ENCODE measurements at places on chromosomes 11 and 22. TPM values are rescaled to one million over a fixed set of nuclear protein-coding genes. Genes with fewer than 3 reads are reported as not detected.

Gene TMEM132A
- 8.7 TPM for total RNA-seq

Gene STK33
- 11.4 TPM for total RNA-seq

Gene CHST1
- not detected for total RNA-seq

Gene BTG4
- total RNA-seq = not detected

Gene SLC1A2
- total RNA-seq = not detected

Gene OR51B5
- total RNA-seq = not detected

Gene INS
- total RNA-seq = not detected

Gene TNNI2
- 1.0 TPM for total RNA-seq

DNA sequence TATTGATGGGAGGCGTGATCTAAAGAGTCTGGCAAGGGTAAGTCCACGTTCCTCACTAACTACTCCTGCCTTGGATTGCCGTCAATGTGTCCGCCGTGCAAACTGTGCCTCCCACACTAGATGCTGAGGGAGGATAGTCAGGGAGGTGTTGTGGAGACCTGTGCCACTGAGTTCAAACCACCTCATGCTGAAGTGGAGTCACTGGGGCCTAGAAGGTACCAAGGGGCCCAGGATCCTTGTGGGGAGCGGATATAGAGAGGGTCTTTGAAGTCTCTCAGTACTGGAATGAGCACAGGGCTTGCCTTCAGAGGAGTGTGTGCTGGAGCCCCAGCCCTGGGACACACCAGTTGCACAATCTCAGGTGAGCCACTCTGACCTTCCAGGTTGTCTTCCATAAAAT lies 27.1 kb upstream of the TMPRSS4 start:
- H3K36me3 ChIP-seq = no peaks in the 10 kb centered on the region
- H3K4me3 ChIP-seq = no peak overlapping the region
- no peaks in the 10 kb centered on the region for H3K27me3 ChIP-seq

DNA sequence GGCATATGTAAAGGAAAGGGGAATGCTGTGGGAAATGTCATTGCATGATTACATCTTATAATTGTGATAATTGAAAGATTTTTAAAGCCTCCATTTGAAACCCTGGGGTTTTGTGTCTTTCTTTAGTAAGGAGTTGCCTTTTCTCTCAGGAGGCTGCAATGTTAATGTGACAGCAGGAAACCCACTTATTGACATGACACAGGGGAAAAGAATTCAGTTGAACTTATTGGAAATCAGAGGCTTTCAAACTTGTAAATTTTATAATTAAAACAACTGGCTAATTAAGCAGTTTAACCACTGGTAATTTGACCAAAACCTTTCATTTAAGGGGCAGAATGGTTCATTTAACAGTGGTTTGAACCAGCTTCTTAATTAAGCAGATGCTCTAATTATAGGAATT lies 31.2 kb downstream of the MRPL48 start:
- DNase-seq = no peak
- no peak overlapping the region for H3K4me3 ChIP-seq
- H3K36me3 ChIP-seq = peaks cover 22% of the 10 kb centered on the region
- H3K27me3 ChIP-seq = no peaks in the 10 kb centered on the region
- H3K27ac ChIP-seq = no peak overlapping the region

- peak overlapping the region; percentile 97 for H3K27ac ChIP-seq
- H3K27me3 ChIP-seq = no peaks in the 10 kb centered on the region
- peak; percentile 72 for DNase-seq
These were observed 2.0 kb downstream of the MYH9 start for GRCh38 chr22:36385491-36386350.

DNA sequence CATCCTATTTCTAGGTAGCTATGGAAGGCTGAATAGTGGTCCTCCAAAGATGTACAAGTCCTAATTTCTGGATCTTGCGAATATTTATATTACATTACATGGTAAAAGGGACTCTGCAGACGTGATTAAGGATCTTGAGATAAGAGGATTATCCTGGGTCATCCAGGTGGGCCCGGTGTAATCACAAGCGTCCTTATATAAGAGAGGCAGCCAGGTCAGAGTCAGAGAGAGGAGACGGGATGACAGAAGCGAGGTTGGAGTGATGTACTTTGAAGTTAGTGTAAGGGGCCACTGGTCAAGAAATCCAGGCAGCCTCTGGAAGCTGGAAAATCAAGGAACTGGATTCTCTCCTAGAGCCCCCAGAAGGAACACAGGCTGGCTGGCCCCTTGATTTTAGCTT lies 70.1 kb upstream of the MYOD1 start:
- H3K27ac ChIP-seq = no peak overlapping the region
- H3K4me1 ChIP-seq = no peaks in the 10 kb centered on the region
- H3K36me3 ChIP-seq = no peaks in the 10 kb centered on the region
- DNase-seq = no peak

DNA sequence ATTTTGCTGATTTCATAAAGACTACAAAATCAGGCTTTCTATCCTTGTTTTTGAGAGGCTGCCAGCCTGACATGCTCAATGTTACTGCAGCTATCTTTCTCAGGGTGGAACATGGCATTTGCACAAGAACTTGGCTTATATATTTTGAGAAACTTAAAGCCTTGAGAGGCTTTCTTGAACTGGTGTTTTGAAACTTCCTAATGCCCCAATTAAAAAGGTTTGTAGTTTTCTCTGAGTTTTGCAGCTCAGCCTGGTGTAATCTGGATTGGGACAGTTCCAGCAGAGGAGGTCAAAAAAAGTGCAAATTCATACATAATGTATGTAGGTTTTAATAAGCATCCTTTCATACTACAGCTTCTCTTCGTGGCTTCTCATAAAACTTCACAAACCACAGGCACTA lies 223.4 kb downstream of the FAM76B start:
- H3K27ac ChIP-seq = no peak overlapping the region
- H3K27me3 ChIP-seq = peaks cover 1% of the 10 kb centered on the region
- no peak for DNase-seq
- H3K4me1 ChIP-seq = no peaks in the 10 kb centered on the region
- no peak overlapping the region for H3K4me3 ChIP-seq
- H3K36me3 ChIP-seq = no peaks in the 10 kb centered on the region

GRCh38 chr11:102527041-102527440 lies 3.5 kb downstream of the MMP7 start:
- DNase-seq = no peak
- peaks cover 21% of the 10 kb centered on the region for H3K4me1 ChIP-seq
- no peak overlapping the region for H3K27ac ChIP-seq
- no peak overlapping the region for H3K4me3 ChIP-seq
- no peaks in the 10 kb centered on the region for H3K27me3 ChIP-seq

DNA sequence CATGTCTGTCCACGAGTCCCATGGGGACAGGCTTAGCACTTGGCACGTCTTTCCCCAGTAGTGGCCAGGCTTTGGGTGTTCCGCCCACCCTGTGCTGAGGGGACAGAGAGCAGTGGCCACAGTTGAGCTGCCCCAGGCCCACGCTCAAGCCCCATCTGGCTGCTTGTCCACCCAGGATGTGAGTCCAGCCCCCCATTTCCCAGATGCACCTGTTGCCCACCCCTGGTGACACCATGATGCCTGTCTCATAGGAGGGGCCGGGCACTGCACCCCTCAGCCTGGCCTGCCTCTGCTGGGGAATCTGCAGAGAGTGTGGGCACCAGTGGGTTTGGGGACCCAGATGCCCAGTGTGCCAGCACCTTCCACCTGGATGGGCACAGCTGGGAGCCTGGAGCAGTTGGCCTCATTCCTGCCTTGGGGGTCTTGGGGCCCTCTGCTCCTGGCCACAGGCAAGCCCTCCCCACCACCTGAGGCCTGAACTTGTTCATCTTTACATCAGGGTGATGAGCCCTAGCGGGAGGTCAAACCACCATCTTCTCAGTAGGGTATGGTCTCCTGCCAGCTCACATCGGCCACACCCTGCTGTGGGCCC lies 5.7 kb downstream of the SIGIRR start:
- no peaks in the 10 kb centered on the region for H3K27me3 ChIP-seq
- peaks cover 9% of the 10 kb centered on the region for H3K4me1 ChIP-seq
- no peak overlapping the region for H3K27ac ChIP-seq
- no peak overlapping the region for H3K4me3 ChIP-seq

GRCh38 chr11:58726737-58727414 lies 4.9 kb downstream of the GLYAT start:
- H3K27ac ChIP-seq = peak overlapping the region; percentile 25
- no peaks in the 10 kb centered on the region for H3K27me3 ChIP-seq
- no peaks in the 10 kb centered on the region for H3K36me3 ChIP-seq
- no peak for DNase-seq
- no peak overlapping the region for H3K4me3 ChIP-seq

DNA sequence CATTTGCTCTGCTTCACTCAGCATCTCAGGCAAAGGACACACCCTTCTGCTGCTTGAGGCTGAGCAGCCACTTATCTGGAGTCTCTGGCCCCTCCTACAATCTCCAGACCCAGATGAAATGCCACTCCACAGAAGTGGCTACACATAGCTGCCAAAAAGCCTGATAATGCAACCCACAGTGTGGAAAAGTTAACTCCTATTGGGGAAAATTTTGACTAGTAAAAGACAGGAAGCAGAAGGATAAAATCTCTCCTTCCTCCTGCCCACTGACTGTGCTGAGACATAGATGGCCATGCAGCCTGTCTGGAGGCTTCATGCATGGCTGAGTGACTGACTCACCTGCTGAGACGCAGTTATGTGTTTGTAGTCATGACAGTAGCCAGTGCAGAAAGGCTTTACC lies 92.3 kb upstream of the TEAD1 start:
- H3K36me3 ChIP-seq = no peaks in the 10 kb centered on the region
- H3K27me3 ChIP-seq = no peaks in the 10 kb centered on the region
- no peak overlapping the region for H3K4me3 ChIP-seq
- H3K4me1 ChIP-seq = no peaks in the 10 kb centered on the region

DNA sequence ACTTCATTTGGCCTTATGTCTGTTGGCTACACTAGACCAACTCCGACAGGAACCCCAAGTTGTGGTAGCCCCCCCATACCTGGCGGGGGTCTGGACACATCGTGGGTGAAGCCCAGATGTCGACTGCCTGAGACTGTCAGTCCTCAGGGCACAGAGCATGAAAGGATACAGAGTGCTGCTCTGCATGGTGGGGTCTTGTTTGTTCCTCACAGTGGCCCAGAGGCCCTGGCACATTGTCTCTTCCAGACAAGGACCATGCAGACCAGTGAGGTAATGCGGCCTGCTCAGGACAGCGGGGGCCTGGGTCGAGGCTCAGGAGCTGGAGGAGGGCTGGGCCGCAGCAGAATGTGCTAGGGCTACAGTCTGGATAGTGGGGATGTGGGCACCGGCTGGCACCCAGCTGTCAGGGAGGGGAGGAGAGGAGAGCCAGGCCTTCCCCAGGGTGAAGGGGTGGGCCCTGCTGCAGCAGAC lies 14.6 kb downstream of the CAPN5 start:
- no peak overlapping the region for H3K4me3 ChIP-seq
- no peaks in the 10 kb centered on the region for H3K27me3 ChIP-seq
- H3K27ac ChIP-seq = no peak overlapping the region
- DNase-seq = no peak

GRCh38 chr22:17167486-17167885 lies 8.4 kb upstream of the HDHD5 start:
- DNase-seq = no peak
- no peaks in the 10 kb centered on the region for H3K36me3 ChIP-seq
- H3K4me3 ChIP-seq = no peak overlapping the region
- H3K27me3 ChIP-seq = peaks cover 2% of the 10 kb centered on the region
- H3K4me1 ChIP-seq = peaks cover 8% of the 10 kb centered on the region

DNA sequence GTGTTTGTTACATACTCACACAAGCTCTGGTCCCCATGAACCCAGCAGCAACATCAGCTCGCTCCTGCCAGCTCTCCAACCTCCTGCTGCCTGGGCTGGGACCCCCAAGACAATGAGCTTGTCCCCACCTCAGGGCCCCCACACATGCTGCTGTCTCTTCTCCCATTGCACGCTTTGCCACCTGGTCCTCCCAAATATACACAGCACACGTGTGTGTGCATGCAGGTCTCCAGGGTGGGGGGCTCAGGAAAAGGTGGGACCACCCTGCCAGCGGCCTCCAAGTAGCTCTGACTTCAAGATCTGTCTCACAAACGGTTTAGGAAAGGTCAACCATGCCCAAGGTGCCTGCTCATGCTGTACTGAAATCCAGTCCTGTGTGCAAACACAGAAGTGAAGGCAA lies 68.1 kb upstream of the CCND1 start:
- no peaks in the 10 kb centered on the region for H3K36me3 ChIP-seq
- H3K27me3 ChIP-seq = peaks cover 31% of the 10 kb centered on the region
- no peaks in the 10 kb centered on the region for H3K4me1 ChIP-seq
- H3K27ac ChIP-seq = no peak overlapping the region

GRCh38 chr11:134536677-134537076 lies 124.6 kb upstream of the B3GAT1 start:
- no peak for DNase-seq
- H3K36me3 ChIP-seq = no peaks in the 10 kb centered on the region
- H3K27me3 ChIP-seq = peaks cover 18% of the 10 kb centered on the region
- peaks cover 3% of the 10 kb centered on the region for H3K4me1 ChIP-seq

- H3K36me3 ChIP-seq = peaks cover 40% of the 10 kb centered on the region
- peak within 1 kb of the TSS; percentile 97 for H3K4me3 ChIP-seq
- H3K27me3 ChIP-seq = no peaks in the 10 kb centered on the region
- DNase-seq = peak; percentile 79
- peak within 1 kb of the TSS; percentile 95 for H3K27ac ChIP-seq
These were observed at the start of gene NOL12 for GRCh38 chr22:37686002-37686982. Gene NOL12, plus strand, starts transcription at chr22:37686343. Its CDS starts 50 bp downstream, at chr22:37686393.

DNA sequence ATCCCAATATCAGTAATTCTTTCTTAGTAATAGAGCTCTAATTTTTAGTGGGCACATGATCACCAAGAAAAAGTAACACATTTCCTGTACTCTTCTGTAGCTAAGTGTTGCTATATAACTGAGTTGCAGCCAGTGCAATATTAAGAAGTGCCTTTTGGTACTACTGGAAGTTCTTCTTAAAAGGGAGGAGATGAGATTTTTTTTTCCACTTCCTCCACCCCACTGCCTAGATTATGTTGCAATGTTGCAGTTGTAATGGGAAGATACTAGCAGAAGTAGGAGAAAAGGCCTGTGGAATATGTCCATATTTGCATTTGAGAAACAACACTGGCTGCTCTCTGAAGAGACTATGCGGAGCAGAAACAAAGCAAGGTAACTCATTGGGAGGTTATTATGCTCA lies 280.6 kb upstream of the ANO5 start:
- DNase-seq = no peak
- H3K36me3 ChIP-seq = no peaks in the 10 kb centered on the region
- H3K27me3 ChIP-seq = no peaks in the 10 kb centered on the region
- H3K4me3 ChIP-seq = no peak overlapping the region
- H3K27ac ChIP-seq = no peak overlapping the region

- DNase-seq = no peak
- no peak overlapping the region for H3K27ac ChIP-seq
- H3K4me3 ChIP-seq = no peak overlapping the region
- no peaks in the 10 kb centered on the region for H3K36me3 ChIP-seq
- no peaks in the 10 kb centered on the region for H3K27me3 ChIP-seq
These were observed 43.1 kb downstream of the SCGB1A1 start for GRCh38 chr11:62461740-62462507.

- no peak overlapping the region for H3K4me3 ChIP-seq
- no peak overlapping the region for H3K27ac ChIP-seq
- H3K27me3 ChIP-seq = peaks cover 28% of the 10 kb centered on the region
- no peak for DNase-seq
- H3K36me3 ChIP-seq = no peaks in the 10 kb centered on the region
- no peaks in the 10 kb centered on the region for H3K4me1 ChIP-seq
These were observed 647 bp upstream of the SEC14L6 start for GRCh38 chr22:30547188-30547587.
